ENCODE measurements at places on chromosomes 2 and 18.
A peak's percentile ranks its signal among the peaks of the same experiment; 100 is the strongest.

GRCh38 chr2:159960414-159960813 is 102.0 kb downstream of the PLA2R1 start:
- no peak for DNase-seq

DNA sequence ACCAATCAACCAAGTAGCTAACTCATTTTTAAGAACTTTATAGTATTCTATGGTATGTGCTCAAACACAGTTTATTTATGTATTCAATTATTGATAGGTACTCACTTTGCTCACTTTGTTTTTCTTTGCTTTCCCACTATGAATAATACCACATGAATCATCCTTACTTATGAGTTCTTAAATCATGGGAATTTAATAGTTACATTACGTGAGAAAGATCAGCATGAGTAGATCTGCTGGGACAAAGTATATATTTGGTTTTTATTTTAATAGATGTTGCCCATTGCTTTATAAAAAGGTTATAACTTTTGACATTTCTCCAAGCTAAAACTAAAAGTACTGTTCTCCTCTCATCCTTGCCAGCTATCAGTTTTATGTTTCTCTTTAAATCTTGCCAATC is 390.7 kb downstream of the LRATD1 start:
- no peak for DNase-seq

GRCh38 chr2:60560734-60561644 is 7.5 kb upstream of the BCL11A start:
- no peak for DNase-seq

- DNase-seq, result no peak
Observed at GRCh38 chr2:145691659-145692058, 1171.7 kb upstream of the ZEB2 start.

DNA sequence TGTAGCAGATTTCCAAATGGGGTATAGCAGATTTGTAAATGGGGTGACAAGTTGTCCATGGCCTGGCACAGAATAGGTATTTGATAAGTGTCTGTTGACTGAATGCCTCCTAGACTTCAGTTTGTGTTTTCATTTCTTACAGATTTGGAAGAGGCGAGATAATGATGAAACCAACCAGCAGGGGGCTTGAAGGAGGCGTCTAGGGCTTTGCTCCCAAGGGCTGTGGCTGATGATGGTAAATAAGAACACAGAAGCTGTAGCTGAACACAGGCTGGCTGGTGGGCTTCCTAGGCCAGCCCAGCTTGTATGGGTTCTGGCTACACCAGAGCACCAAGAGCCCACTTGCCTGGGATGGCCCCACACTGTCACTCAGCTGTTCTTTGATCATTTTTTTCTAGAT is 19.4 kb downstream of the SFTPB start:
- no peak for DNase-seq

DNA sequence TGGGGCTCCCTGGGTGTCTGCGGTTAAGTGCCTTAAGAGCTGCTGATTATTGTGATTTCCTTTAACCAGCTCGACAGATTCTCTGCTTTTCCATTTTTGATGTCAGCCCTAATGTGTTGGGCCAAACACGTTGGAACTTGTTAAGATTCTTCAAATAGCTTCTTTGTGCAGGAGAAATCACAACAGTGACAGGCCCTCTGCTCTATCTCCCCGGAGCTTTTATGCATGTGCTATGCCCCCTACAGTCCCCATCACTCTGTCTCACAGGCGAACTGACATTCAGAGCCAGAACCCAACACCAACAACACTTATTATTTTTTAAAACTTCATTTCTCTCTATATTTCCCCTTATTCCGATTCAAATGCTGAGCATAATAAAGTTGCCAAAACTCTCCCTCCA is 371.7 kb upstream of the CELF4 start:
- no peak for DNase-seq

DNA sequence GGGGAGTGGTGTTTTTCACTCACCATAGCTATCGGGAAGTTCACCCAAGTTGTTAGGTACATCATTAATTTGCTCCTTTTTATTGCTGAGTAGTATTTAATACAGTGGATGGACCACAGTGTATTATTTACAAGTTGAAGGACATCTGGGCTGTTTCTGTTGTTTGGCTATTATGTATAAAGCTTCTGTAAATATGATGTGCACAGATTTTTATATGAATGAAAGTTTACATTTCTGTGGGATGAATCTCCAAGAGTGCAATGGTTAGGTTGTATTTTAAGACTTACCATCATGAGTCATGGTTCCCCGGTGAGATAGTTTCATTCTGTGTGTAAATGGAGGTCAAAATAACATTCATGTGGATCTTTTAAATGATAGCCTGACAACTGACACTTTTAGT is 337.4 kb downstream of the PTPRM start:
- DNase-seq, result no peak

DNA sequence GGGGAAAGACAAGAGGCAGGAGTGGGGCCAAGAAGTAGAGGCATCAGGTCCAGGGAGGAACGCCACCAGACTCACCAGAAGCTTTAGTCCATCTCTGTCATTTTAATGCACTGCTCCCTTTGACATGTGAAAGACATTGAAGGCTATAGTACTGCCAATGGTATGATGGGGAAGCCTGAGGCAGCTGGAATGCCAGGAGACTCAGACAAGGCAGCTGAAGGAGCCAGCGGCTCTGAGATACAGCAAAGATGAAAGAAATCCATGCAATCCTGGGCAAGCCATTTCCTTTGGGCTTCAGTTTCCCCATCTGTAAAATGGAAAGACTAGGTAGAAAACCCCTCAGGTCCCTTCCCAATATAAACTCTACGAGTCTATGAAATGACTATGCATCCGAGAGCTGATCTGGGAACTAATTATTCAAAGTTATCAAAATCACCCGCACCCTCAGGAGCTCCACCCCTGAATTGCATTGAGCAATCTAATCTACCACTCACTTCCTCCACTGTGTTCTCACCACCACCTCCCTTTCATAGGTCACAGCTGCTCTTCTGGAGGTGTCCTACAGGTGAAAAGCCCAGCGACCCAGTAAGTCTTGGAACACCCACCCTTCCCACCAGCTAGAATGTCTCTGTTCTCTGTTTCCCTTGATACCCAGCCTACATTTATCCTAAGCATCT is 3.1 kb downstream of the CXCR2 start:
- DNase-seq, result no peak

GRCh38 chr2:39685126-39685525 is 19.4 kb downstream of the TMEM178A start:
- no peak for DNase-seq

GRCh38 chr2:167134381-167135072 is 246.2 kb downstream of the XIRP2 start:
- DNase-seq, result peak; percentile 18

DNA sequence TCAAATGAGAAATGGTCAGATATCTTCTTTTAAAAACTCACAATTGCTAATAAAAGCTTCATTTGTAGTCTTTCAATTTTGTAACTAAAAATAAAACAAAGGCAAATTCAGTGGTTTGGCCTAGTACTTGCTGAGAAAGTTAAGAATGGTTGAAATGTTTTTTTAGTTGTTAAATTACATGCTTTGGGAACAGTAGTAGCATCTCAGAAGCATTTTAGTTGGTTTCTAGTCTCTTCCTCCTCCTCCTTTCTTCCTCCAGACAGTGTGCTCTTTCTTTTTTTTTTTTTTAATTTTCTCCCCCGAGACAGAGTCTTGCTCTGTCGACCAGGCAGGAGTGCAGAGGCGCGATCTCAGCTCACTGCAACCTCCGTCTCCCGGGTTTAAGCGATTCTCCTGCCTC is 9.8 kb downstream of the TRAK2 start:
- no peak for DNase-seq

- DNase-seq, result no peak
Observed at GRCh38 chr18:42458226-42458625, 503.2 kb downstream of the PIK3C3 start.

GRCh38 chr2:138421315-138421970 is 80.1 kb upstream of the SPOPL start:
- DNase-seq, result no peak

DNA sequence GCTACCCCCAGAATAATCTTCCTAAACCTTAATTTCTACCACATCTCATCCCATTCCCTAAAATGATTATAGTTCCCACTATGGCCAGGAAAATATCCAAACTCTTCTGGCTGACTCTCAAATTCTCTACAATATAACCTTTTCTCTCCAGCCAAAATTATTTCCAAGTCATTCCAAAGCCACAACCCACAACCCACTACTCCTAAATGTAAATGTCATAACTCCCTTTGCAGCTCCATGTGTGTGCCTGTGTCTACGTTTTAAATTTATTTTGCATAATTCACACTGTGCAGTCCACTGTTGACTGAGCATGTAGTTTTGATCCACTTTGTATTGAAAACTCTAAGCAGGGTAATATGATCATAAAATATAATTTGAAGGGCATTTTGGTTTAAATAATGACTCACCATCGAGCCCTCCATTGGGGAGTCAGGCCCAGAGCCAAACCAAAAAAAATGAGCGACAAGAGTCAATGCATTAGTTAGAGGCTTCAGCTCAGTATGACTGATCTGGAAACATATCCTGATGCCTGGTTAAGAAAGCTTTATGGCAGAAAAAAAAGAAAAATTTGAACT is 171.0 kb downstream of the AFF3 start:
- no peak for DNase-seq

GRCh38 chr2:164843346-164843911 is 1.8 kb upstream of the COBLL1 start:
- no peak for DNase-seq

DNA sequence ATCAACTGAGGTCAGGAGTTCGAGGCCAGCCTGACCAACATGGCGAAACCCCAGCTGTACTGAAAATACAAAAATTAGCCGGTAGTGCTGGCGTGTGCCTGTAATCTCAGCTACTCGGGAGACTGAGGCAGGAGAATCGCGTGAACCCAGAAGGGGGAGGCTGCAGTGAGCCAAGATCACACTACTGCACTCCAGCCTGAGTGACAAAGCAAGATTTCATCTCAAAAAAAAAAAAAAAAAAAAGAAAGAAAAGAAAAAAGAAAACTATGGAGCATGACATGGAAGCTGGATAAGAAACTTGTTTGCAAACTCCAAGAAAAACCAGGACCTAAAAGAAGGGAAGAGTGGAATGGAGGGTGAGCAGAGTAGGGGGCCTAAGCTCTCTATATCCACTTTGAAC is 1.9 kb upstream of the CHMP1B start:
- DNase-seq, result no peak

GRCh38 chr2:24046599-24046929 is 627 bp downstream of the WDCP start:
- no peak for DNase-seq

GRCh38 chr2:238406221-238406997 is 20.3 kb upstream of the ASB1 start:
- DNase-seq, result no peak

GRCh38 chr2:85318222-85319074 is 9.3 kb downstream of the TGOLN2 start:
- DNase-seq, result no peak

- no peak for DNase-seq
Observed at GRCh38 chr2:237968048-237968862, 1.4 kb downstream of the UBE2F start.

- no peak for DNase-seq
Observed at GRCh38 chr18:58784601-58785137, 80.0 kb upstream of the ZNF532 start.

GRCh38 chr2:207188626-207189419 is 23.1 kb upstream of the KLF7 start:
- DNase-seq, result no peak

- DNase-seq, result no peak
Observed at GRCh38 chr18:43108882-43109281, 6.6 kb downstream of the RIT2 start.

- no peak for DNase-seq
Observed at GRCh38 chr2:237552908-237553307, 13.5 kb upstream of the PRLH start.

GRCh38 chr18:60040971-60041370 is 141.2 kb downstream of the PMAIP1 start:
- DNase-seq, result no peak

GRCh38 chr18:42305869-42306593 is 351.0 kb downstream of the PIK3C3 start:
- DNase-seq, result no peak

DNA sequence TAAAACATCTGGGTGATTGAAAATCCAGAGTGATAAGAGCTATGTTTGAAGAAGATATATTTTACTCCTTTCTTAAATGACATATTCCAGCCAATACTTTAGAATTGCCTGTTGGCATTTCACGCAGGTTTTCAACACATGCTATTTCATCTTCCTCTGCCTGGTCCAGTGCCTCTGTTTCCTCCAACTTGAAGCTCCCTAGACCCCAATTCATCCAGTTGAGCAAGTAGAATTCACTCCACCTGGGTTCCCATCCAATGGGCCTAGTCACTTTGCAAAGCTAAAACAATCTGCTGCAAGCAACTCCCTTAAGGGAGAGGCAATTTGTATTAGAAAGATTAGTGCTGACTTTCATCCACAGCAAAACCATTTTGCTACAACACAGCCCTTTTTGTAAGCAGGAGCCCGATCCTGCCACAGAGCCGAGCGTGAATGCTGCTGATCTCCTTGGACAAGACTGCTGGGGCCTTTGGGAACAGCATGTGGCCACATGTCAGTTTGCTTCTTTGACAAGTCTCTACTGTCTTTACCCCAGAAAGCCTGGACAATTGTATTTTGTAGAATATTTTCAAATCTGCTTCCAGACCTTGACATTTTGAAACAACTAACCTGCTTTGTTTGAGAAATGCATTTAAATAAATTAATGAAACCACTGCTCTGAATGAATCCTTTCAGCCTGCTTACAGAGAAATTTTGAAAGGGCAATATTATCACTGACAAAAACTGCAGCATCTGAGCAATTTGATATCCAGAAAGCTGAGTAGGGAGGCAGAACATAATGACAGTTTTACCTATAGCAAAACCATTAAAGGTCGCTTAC is 259.1 kb downstream of the TDRD15 start:
- no peak for DNase-seq

DNA sequence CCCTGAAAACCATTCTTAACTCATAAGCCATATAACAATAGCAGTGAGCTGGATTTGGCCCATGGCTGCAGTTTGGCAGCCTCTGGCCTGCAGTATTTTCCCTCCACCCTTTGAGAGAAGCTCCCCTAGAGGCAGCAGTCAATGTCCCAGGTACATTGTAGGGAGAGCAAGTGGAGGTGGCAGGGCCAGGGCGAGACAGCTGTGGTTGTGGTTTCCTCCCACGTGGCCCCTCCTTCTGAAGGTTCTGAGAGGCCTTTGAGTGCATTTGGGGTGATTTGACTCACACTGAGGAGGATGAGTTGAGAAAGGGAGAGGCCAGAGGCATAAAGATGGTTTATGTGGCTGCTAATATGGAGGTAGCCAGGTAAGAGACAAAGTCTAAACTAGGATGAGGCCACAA is 45.5 kb upstream of the LDAH start:
- no peak for DNase-seq

DNA sequence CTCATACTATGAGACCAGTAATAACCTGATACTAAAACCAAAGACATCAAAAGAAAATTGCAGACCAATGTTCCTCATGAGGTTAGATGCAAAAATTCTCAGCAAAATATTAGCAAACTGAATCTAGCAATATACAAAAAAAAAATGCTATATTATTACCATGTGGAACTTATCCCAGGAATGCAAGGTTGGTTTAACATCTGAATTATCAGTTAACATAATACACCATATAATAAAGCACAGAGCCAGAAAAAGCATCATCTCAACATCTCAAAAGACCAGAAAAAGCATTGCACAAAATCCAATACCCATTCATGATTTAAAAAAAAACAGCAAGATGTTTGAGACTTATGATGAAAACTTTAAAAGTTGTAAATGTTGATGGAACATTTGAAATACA is 8.3 kb upstream of the ZCCHC2 start:
- no peak for DNase-seq
